A549 treated with Hydrocortisone at 1 μM for 4 hours (cell line): ENCODE measurements at places on chromosomes 3 and 15. TPM values are rescaled to one million over a fixed set of nuclear protein-coding genes. Genes with fewer than 3 reads are reported as not detected.

Gene PSMA4
- 370 to 480 TPM (median 395 TPM) in 5 replicates for total RNA-seq

Gene FAM81A
- total RNA-seq, result 10.7 to 12.7 TPM (median 11.4 TPM) in 5 replicates

Gene ZNF660
- total RNA-seq, result not detected in 5 replicates

Gene GHRL
- 0.13 TPM in 1 of 5 replicates, not detected in the others for total RNA-seq

Gene DNAH12
- 0.01 to 0.10 TPM (median 0.05 TPM) in 5 replicates for total RNA-seq

Gene SOX2
- 0.37 to 0.58 TPM (median 0.43 TPM) in 5 replicates for total RNA-seq

Gene WNT5A
- 0.69 to 1.3 TPM (median 1.2 TPM) in 5 replicates for total RNA-seq

Gene POTEB2
- total RNA-seq, result not detected in 5 replicates

Gene IQCB1
- 9.9 to 11.8 TPM (median 10.2 TPM) in 5 replicates for total RNA-seq

Gene SPATA12
- 0.30 to 0.38 TPM (median 0.37 TPM) in 5 replicates for total RNA-seq

Gene KIF15
- total RNA-seq, result 7.6 to 12.1 TPM (median 8.6 TPM) in 5 replicates

Gene NRG4
- total RNA-seq, result 0.47 to 2.8 TPM (median 0.69 TPM) in 5 replicates

Gene LXN
- 49.2 to 63.2 TPM (median 50.8 TPM) in 5 replicates for total RNA-seq

Gene ZBED2
- total RNA-seq, result 0.13 to 0.22 TPM (median 0.20 TPM) in 5 replicates

Gene CELF6
- 0.10 to 0.20 TPM (median 0.13 TPM) in 5 replicates for total RNA-seq

Gene P2RY14
- not detected in 5 replicates for total RNA-seq

Gene COL6A5
- not detected in 5 replicates for total RNA-seq

Gene BCHE
- total RNA-seq, result 0.47 to 1.0 TPM (median 0.68 TPM) in 5 replicates

Gene PLAAT1
- 0.13 to 0.17 TPM in 2 of 5 replicates, not detected in the others for total RNA-seq

Gene COL8A1
- total RNA-seq, result not detected in 5 replicates

Gene CXCR6
- total RNA-seq, result not detected in 5 replicates

Gene GABRB3
- total RNA-seq, result 60.1 to 88.7 TPM (median 74.5 TPM) in 5 replicates

Gene LRRC34
- not detected in 5 replicates for total RNA-seq
